ENCODE measurements at places on chromosomes 2 and 18.

- no peak for DNase-seq
These were observed 85.1 kb downstream of the CTAGE1 start for GRCh38 chr18:22332590-22332989.

GRCh38 chr18:25137197-25137472 is 214.8 kb downstream of the ZNF521 start:
- DNase-seq: no peak

- DNase-seq: peak; percentile 15
These were observed 213.4 kb downstream of the CDCA7 start for GRCh38 chr2:173568054-173568453.

GRCh38 chr18:45667056-45667736 is 51.9 kb downstream of the SLC14A2 start:
- no peak for DNase-seq

GRCh38 chr2:237020090-237020489 is 65.6 kb upstream of the COPS8 start:
- DNase-seq: no peak

DNA sequence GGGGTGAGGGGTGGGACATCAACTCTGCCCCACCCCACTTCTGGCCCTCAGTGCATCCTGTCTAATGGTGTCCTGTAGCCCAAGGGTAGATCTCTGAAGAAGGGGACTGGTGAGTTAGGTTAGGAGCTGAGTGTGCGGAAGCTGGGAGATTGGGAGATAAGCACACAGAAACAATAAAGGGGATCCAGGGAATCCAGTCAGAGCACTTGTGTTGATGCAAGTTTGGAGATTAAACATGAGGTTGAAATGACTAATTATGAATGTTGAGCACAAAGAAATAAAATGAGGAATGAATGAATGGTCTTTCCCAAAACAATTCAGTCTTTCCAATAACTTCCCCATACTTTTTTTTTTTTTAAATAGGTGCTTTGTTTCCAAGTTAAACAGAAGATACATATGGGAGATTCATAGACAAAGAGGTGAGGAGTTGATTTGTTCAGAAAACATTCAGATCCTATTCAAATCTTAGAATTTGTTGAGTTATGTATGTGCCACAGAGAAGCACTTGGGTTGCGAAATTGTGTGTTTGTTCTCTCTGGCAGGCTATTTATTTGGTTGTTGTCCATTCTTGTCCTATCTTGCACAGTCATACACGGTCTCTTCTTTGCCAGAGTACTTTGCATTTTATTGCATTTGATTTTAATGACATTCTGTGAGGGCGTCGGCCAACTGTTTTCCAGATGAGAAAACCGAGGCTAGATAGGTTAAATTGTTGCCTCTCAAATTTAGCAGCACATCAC is 31.6 kb upstream of the NABP1 start:
- DNase-seq: peak; percentile 95

DNA sequence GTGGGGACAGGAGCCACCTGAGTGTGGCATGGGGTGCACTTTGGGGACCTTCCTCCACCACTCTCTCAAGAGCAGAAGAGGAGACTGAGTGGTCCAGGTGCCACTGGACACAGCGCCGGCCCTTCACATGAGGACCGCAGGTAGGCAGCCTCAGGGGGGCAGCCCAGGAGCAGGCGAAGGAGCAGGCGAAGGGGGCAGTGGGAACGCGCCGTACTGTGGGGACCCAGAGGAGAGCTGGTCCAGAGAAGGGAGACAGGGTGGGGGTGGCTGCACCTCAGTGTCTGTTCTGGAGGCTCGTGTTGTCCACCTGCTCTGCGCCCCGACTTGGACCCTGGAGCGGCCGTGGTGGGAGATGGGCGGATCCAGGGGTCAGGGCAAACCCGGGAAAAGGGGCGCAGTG is 55.0 kb downstream of the AQP12A start:
- no peak for DNase-seq

DNA sequence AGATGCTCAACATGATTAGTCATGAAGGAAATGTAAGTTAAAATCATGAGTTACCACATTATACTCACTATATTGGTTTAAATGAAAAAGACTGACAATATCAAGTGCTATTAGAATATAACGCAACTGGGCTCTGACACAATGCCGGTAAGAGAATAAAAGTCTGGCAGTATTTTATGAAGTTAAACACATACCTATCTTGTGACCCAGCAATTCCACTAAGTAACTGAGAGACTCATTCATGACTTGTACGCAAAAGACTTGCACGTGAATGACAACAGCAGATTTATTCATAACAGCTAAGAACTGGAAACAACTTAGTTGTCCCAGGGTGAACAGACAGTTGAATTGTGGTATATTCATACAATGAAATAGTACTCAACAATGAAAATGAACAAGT is 342.1 kb downstream of the SLC4A3 start:
- peak; percentile 92 for DNase-seq

DNA sequence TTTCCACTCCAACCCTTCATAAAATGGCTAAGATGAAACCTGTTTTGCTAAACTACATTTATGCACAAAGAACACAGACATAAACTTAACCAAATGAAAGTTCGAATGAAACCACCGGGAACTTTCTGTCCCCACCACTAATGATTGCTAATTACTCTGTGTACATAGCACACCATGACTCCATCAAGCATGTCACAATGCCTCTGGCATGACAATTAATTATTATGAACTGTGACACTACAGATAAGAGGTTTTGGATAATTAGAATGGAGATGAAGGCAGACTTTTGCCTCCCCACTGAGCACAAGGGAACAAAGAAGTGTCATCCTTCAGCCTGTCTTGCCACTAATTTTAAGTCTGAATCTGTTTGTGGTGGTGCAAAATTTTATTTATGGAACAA is 1.5 kb downstream of the DAPL1 start:
- DNase-seq: no peak

- DNase-seq: no peak
These were observed 215.9 kb downstream of the PRKCE start for GRCh38 chr2:45867349-45867748.

DNA sequence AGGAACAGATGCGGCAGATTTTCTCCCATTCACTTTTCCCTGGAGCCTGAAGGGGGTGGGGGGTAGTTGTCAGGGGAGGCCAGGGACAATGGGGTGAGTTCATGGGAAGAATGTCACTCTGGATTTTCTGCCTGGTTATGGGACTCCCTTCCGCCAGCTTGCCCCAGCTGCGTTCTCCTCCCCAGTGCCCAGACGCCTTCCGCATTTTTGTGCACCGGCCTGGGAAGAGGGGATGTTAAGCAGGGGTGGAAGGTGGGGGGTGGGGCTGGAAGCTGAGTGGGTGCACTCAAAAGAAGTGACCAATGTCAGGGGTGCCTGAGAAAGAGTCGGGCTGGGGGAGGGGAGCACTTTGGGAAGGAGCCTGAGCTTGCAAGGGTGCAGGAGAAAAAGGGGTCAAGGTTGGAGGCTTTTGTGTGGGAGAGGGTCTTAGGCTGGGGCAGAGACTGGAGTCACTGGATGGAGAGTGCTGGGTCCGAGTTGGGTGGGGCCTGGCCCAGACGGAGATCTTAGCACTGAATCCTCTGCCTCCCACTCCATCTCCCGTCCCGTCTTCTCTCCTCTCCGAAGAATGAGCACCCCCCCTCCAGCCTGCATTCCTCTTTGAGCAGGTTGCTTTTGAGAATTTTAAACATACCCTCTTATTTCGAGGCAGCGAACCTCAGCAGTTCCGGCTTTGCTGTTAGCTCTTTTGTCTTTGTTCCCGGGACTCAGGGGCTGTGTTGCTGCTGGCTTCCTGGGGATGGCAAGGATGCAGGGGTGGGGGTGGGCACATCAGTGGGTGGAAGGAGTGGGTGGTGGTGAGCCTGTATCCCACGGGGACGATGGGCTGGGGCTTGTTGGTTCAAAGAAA is 2.7 kb downstream of the IGFBP2 start:
- no peak for DNase-seq

DNA sequence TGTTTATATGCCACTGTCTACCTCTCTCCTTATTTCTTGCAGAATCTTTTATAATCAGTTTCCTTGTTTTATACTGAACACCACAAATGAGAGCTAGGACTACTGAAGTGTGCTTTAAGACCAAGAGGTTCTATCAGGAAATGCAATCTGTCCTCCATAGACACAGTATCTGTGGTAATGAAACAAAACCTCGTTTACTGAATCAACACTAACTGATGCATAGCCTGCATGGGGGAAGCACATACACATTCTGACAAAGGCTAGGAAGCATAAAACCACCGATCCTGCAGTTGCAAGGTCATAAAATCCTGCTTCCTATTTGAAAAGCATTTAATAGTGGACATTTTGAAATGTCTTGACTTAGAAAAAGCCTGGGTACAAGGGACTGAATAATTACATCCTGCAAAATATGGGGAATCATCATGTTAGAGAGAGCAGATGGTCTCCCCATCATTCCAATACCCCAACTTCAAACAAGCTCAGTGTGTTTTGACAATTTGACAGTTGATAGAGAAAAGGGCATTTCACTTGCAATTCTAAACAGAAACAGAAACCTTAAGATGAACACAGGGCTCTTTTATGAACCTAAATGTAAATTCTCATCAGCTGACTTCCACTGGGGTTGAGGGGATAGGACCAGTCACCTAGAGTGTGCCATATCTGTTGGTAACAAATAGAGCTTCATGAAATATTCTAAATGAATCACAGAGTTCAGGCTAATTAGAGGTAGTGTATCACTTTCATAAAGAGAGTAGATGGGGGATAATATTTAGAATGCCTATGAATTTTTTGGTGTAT is 1845.6 kb upstream of the PIK3C3 start:
- no peak for DNase-seq

DNA sequence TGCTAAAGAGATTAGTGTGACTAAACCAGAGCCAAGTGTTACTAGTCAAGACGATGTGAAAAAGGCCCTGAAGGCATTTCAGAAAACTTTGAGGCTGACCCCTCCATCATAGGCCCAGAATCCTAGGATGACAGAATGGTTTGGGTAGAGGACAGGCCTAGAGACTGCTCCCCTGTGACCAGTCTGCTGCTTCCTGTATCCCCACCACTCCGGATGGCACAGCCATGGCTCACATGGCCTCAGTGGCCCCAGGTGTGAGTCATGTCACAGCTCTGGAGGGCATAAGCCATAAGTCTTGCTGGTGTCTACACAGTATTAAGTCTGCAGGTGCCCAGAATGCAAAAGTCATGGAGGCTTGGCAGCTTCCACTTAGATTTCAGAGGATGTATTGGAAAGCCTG is 12.4 kb upstream of the STAT1 start:
- DNase-seq: no peak

DNA sequence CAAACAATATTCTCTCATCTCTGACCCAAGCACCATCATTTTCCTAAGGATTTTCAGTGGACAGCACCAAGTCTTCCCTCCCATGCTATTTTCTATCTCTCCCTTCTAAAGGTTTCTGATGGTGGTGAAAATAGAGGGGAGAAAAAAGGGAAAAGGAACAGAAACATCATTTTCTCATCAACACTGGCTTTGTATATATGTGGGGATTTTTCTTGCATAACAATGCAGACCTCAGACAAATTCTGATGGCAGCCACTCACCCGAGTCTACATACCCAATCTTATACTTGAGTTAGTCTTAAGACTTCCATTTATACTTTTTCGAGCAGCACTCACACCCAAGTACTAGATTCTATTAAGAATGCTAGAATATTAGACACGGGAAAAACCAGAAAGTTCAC is 95.8 kb downstream of the TMEM163 start:
- DNase-seq: no peak

DNA sequence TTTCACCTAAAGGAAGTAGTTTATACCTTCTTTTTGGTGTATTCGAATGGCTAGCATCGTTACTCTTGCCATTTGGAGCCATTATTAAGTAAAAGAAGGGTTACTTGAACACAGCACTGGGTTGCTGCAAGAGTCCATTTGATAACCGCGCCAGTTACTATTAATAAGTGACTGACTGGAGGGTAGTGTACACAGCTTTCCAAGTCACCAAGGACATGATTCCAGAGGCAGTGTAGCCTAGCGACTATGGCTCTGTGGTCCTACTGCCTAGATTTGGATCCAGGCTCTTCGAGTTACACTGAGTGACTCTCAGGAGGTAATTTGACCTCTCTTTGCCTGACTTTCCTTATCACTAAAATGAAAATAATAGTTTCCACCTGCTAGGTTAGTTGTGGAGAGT is 206.8 kb downstream of the MEIS1 start:
- no peak for DNase-seq

DNA sequence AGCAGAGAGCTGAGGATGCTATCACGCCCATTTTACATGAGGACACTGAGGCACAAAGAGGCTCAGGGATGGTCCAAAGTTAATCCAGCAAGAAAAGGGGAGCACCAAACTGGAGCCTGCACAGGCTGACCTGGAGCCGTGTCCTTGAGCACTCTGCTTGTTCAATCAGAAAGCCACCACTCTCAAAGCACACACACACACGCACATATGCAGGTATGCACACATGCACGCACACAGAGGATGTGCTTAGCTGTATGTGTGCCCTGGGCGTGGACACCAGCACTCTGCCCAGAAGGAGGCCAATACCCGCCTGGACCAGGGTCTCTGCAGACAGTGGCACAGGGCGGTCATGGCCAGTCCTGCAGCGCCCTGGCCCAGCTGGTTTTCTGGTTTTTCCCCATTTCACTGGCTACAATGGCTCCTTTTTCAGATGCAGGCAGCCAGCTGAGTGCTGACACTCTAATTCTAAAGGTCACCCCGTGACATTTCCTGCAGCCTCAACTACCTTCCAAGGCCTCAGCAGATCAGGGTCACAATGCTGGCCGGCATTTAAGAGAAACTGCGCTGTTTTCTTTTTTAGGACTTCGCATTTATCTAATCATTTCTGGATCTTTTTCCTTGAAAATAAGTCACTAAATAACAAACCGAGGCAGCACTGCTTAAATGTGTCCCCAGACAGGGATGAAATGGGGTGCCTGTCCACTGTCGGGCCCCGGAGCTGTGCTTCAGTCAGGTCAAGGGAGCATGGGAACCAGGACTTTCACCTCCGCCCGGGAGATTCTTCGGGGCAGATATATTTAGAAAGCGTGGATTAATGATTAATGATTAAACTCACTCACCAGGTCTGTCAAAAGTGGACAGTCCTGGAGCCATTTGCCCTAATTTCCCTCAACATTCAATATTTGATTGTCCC is 104.5 kb downstream of the HDAC4 start:
- DNase-seq: no peak

GRCh38 chr2:8267048-8267447 is 414.8 kb upstream of the ID2 start:
- no peak for DNase-seq

DNA sequence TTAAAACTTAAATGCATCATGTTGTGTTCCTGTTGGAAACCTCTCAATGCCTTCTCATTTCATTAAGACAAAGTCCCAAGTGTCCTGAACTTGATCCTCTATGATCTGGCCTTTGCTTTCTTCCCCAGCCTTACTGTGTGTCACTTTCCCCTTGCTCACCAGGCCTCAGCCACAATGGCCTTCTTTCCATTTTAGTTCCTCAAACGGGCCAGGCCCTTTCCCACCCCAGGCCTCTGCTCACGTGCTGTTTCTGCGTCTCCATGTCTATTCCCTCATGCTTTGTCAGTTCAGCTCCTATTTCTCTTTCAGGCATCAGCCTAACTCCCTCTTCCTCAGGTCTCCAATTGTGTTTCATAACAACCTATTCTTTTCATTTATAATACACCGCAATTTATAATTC is 19.5 kb downstream of the CXCR4 start:
- DNase-seq: no peak

Measured in epithelial cell of esophagus (primary cell).